NAMALWA (cell line): ENCODE measurements at places on chromosomes 12 and 14.

- DNase-seq: no peak
These were observed 418.1 kb downstream of the LRIG3 start for GRCh38 chr12:58502226-58502625.

- peak; percentile 9 for DNase-seq
These were observed 201.5 kb upstream of the CAND1 start for GRCh38 chr12:67067453-67068203.

DNA sequence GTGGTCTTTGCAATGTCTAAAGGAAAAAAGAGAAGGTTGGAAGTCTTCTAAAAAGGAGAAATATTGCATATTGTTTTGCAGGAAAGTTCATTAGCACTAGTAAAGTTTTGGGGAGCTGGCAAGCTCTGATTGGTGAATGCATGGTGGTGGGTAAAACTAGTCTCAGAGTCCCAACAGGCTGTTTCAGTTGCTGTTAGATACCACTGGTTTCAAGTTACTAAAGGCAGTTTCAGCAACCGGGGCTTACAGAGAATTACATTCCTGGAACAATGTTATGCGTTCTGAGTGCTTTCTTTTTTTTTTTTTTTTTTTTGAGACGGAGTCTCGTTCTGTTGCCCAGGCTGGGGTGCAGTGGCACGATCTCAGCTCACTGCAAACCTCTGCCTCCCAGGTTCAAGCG is 208.2 kb downstream of the EPS8 start:
- DNase-seq: no peak

DNA sequence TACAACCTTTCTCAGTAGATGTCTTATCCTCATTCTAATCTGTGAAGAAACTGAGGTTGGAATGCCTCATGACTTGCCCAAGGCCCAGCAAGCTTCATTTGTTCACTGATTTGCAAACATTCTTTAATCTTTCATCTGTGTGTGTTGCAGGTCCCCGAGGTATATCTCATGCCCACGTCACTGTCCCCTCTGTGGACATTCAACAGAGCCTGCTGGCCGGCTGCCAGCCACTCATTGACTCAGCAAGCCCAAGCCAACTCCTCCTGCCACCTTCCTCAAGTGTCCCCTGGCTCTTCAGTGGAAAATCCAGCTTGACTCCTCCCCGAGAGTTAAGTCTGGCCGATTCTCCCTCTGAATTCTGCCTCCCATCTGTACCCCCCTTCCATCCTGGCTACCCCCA is 1.9 kb upstream of the DCAF4 start:
- no peak for DNase-seq

DNA sequence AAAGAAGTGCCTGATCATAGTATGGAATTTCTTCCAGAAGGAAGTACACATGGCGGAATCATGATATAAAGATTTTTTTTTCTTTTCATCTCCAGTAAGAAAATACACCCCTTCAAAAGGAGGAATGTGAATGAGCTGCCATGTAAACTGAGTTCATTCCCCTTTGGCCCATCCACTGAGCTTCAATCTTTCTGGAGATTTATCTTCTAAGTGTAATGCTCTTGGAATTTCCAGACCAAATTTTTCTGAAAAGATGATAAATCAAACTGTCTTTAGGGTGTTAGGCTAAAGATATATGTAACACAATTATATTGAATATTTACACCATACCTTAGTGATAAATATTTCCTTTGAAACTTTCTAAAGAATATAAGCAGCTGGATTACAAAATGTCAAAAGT is 5.2 kb downstream of the DCN start:
- no peak for DNase-seq

GRCh38 chr12:50928392-50928791 is 24.0 kb upstream of the HIGD1C start:
- DNase-seq: no peak

DNA sequence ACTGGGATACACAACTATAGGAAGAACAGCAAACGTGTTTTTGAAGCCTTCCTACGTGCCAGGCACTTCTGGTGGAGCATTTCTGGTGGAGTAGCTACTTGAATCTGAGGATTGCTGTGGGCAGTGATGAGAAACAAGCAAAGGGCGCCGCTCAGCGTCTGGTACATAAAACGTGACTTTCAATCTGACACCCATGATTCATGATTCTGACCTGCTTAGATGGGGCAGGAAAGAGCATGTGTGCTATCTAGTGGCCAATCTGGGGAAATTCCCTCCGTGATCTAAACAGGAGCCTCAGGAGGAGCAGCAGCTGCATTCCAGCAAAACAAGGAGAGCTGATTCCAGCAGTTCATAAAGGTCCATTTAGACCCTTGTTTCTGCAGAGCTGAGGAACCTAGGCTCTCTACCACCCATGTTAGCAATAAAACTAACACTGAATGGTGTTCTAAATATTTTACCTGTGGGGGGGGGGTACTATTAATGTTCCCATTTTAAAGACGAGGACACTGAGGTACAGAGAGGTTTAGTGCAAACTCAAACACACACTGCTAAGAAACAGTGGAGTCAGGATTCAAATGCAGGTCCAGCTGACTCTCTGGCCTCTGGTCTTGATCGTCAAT is 37.8 kb downstream of the PAH start:
- DNase-seq: peak; percentile 80

GRCh38 chr14:66483322-66483721 is 2.8 kb upstream of the CCDC196 start:
- DNase-seq: no peak

DNA sequence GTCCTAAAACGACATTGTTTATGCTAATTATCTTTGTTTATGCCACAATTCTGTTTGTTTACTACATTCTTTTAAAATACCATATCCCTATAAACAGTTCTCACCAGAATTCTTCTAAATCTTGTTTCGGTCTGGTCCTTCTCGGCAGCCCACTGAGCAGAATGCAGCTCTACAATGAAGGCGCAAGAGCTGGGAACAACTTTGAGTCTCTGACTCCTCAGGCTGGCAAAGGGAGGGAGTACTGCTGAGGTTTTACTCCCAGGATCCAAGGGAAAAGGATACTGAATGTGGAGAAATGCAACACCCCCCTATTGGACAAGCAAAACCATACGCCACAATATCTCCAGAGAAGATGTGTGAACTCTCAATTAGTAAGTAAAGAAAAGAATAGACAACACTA is 5.4 kb downstream of the SOX5 start:
- no peak for DNase-seq

DNA sequence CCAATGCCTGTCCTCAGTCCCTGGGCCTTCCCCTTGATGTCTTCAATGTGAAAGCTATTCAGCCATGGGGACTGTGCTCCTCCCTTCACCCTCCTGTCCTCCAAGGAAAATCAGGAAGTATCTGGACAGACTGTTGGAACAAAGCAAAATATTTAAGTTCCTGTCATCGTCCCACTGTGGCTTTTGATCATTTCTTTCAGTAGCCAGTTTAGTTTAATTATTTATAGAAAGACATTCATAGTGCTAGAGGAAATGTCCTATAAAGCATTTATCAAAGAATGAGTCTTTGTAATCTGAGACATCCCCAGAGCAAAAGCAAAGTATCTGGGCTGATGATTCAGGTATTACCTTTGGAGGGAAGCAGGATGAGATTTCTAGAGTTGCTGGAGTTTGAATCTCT is 254.1 kb downstream of the NRXN3 start:
- no peak for DNase-seq

- no peak for DNase-seq
These were observed 4.6 kb upstream of the ALX1 start for GRCh38 chr12:85275374-85275773.

- peak; percentile 32 for DNase-seq
These were observed 2.4 kb downstream of the HRK start for GRCh38 chr12:116878567-116879508.

GRCh38 chr12:34396006-34396860 is 373.9 kb downstream of the ALG10 start:
- DNase-seq: no peak

DNA sequence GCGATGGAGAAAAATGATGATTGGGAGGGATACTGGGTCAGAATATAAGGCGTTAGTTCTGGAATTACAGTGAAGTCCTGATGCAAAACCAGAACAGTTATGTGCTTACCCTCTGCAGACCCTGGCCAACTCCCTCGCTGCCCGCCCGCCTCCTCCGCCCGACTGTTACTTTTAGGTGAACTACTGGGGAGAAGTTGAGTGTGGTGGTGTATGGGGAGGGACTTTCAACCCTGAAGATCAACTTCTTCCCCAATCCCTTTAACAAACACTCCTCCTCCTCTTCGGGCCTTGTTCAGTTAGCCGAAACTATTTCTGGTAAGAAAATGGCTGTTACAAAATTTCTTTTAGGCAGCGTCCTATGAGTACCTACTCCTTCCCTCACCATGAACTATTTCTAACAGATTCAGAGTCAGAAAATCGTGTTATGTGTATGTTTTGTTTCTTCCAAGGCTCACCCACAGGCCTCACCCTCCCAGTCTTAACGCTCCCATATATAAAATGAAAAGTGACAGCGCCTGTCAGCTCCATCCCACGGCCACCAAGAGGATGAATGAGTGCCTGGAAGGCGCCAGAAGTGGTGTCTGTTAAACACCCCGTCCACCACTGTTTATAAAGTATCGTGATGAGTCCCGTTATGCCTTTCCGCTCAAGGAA is 1.3 kb downstream of the FBXO33 start:
- DNase-seq: peak; percentile 35

- DNase-seq: no peak
These were observed 23.3 kb upstream of the HMGA2 start for GRCh38 chr12:65800937-65801336.

- no peak for DNase-seq
These were observed 172.4 kb upstream of the SOX5 start for GRCh38 chr12:24121911-24122310.

DNA sequence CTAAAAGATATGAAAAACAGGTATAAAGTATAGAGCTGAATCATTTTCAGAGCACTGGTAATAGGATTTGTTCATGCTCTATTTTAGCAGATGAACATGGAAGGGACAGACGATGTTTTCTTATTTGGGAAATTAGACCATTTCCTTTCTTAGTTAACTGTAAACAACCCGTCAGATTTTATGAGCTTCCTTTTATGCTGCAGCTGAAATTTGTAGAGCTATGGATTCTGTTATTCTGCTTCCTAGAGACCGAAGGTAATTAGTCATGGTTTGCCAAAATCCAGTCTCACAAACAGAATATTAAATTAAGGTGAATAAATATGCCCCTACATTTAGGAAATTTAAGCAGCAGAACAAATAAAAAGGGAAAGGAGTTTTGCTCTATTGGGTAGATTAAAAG is 180.2 kb upstream of the SYT1 start:
- DNase-seq: no peak

DNA sequence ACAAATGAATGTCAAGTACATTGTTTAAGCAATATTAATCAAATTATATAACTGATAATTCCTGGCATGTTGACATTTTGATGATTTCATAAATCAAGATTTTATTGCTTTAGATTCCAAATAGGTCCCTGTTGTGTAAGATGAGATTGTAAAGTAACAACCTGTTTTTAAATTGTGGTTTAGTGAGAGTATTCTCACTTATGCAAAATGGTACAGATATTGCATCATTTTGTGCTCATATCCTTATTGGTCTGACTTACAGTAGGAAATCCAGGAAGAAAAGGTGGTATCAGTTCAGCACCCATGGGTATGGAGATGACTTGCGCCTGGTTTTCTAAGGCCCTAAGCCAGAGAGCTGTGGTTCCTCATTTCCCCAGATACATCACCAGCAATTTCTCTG is 165.5 kb downstream of the KIF21A start:
- DNase-seq: no peak

GRCh38 chr14:80973931-80974641 is 18.7 kb downstream of the TSHR start:
- no peak for DNase-seq

GRCh38 chr12:11718105-11718504 is 68.6 kb downstream of the ETV6 start:
- no peak for DNase-seq

DNA sequence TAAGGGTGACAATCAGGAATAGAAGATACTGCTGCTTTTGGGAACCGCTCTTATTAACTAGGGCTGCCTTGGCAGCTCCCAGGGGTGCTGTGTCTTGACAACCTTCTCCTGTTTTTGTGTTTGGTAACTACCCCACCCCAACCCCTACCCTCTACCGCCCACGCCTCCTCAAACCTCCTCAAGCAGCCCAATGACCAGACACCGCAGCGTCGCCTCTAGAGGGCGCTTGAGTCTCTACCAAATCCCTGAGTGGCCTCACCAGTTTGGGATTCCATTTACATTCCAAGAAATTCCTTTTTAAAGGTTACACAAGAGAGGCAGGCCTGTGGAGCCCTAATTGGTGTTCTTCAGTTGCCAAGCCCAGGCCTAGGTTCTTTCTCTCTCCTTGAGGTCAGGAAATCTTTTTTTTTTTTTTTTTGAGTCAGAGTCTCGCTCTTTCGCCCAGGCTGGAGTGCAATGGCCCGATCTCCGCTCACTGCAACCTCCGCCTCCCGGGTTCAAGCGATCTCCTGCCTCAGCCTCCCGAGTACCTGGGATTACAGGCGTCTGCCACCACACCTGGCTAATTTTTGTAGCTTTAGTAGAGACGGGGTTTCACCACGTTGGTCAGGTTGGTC is 72.4 kb upstream of the USP44 start:
- DNase-seq: peak; percentile 68

GRCh38 chr12:124752437-124753227 is 111.0 kb downstream of the SCARB1 start:
- no peak for DNase-seq

GRCh38 chr14:76456200-76456599 is 80.3 kb downstream of the ESRRB start:
- peak; percentile 69 for DNase-seq

DNA sequence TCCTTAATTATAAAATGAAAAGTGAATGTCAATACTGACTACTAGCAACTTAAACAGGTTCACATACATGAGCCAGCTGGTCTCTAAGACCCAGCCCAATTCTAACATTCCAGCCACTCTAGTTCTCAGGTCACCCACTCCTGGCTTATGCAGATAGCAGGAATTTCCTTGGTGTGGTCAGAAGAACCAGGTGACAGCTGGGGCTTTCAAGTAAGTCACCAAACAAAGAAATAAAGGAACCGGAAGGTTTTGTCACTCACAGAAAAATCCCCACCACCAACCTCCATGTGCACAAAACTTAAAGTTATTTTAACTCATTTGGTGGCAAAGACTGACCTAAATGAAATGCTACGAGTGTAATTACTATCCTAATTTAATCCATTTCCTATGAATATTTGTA is 129.6 kb upstream of the CDKN3 start:
- DNase-seq: peak; percentile 30

- DNase-seq: peak; percentile 40
These were observed 122.7 kb downstream of the SSPN start for GRCh38 chr12:26317942-26318575.

- DNase-seq: no peak
These were observed 2.4 kb downstream of the AGAP2 start for GRCh38 chr12:57735952-57736740.

- DNase-seq: no peak
These were observed 86.0 kb downstream of the SCARB1 start for GRCh38 chr12:124777399-124778372.

- no peak for DNase-seq
These were observed 5.2 kb upstream of the PNMA1 start for GRCh38 chr14:73719361-73719760.

- no peak for DNase-seq
These were observed 123.1 kb upstream of the PRMT8 start for GRCh38 chr12:3367750-3368444.
